HT1080 (cell line): ENCODE measurements at places on chromosomes 4 and X.

DNA sequence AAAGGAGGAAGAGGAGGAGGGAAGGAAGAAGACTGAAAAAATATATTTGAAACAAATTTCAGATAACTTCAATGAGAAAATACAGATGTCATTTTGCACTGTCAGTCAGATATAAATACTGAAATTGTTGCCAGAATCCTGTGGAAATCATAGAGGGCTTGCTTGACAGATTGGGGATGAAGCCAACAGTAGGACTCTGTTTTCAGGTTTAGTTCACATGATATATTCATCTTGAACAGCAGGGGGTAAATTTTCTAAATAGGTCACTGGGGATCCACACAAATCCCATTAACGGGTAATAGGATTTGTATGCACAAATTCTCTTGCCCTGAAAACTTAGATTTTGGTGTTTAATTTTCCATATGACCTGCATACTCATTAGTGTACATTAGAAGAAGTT, 103.3 kb upstream of the PCDH18 start:
- no peak for DNase-seq

DNA sequence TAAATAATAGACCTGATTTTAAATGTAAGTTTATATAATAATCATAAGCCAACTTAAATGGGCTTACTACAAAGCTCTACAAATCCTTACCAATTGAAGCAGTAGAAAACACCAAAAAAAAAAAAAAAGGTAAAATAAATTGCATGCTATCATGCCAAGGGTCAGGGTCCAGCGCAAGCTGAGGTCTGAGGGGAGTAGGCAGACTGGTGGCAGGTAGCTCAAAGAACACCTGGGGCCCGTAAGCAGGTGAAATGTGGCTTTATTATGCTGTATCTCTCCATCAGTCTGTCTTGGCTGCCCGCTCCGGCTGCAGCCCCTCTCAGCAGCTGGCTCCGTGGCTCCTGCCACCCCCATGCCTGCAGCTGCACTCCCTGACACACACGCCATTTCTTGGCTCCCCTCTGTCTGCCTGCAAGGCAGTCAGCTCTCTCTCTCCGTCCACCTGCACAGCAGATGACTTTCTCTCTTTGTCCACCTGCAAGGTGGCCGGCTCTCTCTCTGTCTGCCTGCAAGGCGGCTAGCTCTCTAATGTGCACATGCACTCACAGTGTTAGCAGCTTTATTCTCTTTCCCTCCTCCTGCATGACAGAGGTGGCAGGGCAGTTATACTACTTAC, 209.4 kb upstream of the UGT8 start:
- no peak for DNase-seq

DNA sequence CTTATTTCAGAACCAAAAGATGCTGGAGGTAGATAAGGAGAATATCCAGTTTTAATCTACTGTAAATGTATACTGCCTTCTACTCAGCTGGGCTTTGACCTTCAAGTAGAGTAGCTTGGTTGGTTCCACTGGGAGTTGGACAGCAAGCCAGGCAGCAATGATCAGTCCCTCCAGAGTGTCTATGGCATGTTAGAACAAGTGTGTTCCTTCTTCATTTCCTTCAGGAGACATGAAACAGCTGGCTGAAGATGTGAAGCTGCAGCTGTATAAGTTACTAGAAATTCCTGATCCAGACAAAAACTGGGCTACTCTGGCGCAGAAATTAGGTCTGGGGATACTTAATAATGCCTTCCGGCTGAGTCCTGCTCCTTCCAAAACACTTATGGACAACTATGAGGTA, 111.1 kb downstream of the NFKB1 start:
- no peak for DNase-seq

GRCh38 chrX:134981910-134982309, 8.9 kb upstream of the SMIM10 start:
- DNase-seq: no peak

DNA sequence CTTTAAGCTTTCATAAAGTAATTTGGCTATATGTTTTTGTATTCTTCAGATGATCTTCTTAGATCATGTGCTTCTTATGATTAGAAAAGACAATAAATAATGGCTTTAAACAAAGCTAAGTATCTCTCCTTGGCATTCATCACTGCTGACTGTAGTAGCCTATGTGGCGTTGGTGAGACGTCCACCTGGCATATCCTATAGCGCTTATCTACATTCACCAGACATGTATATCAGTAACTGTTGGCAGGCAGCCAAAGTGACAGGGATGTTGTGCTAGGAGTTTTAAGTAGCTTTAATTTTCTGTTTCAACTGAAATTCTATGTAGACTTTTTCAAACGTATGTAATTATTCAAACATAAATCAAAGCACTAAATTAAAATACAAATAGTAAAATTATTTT, 276.4 kb downstream of the IL15 start:
- DNase-seq: no peak

DNA sequence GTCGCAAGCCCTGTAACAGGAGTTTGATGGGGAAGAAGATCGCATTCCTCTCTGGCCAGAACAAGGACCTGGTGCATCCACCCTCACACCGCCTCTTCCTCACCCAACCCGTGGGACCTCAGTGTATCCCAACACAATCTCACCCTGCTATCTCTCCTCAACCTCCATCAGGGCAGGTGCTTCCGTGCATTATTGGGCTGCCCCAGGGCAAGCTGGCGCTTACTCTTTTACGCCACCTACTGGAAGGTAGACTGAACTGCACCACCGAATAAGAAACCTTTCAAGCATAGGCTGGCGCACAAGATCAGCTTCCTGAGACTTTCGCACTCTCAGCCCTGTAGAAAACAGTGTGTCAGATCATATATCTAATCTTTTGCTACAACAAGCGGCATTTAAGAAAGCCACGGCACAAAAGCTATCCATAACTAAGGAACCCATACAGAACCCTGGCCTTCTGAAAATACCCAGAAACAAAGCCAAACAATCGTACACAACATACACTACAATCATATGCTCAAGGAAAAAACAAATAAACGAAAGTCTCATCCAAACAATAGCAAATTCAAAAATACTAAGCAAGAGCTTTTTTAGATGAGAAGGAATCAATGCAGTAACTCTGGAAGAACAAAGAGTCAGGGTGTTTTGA, 209.3 kb downstream of the UGT8 start:
- DNase-seq: peak; percentile 13

GRCh38 chr4:113316879-113317278, 267.4 kb downstream of the ANK2 start:
- no peak for DNase-seq

- no peak for DNase-seq
These were observed 30.7 kb downstream of the HS3ST1 start for GRCh38 chr4:11397819-11398610.

- peak; percentile 18 for DNase-seq
These were observed 708 bp downstream of the ARAP2 start for GRCh38 chr4:36243355-36244256.

- DNase-seq: peak; percentile 42
These were observed 31.8 kb upstream of the IQSEC2 start for GRCh38 chrX:53312946-53313727.

- no peak for DNase-seq
These were observed 731.9 kb upstream of the PCDH10 start for GRCh38 chr4:132417220-132417619.

- DNase-seq: no peak
These were observed 179.1 kb downstream of the GC start for GRCh38 chr4:71604785-71605184.

DNA sequence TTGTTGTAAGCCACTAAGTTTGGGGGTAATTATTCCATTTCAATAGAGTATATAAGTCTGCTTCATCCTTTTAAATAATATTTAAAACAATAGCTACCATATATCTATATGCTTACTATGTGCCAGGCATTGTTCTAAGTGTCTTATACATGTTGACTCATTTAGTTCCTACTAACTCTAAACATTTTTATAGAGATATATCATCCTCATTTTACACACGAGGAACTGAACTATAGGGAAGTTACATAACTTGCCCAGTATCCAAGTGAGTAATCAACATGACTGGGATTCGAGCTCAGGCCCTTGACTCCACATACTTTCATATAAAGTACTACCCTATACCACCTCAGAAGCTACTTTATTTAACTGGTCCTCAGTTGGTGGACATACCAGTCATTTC, 175.3 kb upstream of the RAI2 start:
- DNase-seq: no peak

DNA sequence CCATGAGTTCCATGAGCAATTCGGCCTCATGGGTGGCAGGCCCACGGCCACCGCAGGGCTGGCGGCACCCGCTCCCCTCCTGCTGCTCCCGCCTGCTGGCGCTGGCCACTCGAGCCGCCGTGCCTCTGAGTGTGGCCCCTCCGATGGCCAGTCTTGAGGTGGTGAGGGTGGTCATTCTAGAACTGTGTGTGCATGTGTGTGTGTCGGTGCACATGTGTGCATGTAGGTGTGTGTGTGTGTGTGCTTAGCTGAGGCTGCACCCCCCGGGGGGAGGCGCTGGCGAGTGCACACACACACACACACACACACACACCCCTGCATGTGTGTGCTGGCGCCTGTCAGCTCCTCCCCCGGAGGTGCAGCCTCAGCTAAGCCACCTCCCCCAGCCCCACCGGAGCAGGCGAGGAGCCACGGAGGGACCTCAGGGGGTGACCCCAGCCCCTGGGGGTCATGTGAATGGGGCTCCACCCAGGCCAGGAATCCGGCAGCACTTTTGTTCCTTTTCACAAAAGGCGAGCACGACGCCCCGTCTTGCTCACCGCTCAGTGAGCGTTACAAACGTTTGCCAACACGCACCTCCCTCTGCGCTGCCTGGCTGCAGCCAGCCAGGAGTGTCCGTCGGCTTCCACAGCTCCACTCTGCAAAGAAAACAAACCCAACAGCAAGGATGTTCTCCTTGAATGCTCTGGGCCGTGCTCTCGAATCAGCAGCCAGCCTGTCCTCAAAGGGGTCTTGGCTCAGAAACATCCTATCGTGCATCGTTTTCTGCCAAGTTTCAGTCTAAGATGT, 29.9 kb downstream of the FGFRL1 start:
- no peak for DNase-seq

DNA sequence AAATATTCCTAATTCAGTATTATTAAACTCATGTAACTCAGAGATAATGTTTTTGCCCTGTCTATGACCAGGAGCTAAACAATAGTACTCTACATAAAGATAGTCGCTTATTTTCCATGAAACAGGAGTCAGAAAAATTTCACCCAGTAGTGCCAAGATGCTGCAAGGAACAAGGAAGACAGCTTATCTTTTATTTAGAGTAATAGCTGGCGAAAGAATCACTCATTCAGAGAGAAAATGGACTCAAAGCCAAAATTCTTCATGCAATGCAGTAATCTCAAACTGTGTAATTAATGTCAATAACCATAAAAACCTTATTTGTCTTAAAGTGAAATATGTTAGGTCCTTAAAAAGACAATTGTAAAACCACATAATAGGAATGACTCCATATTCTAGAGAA, 477.8 kb downstream of the ANKRD50 start:
- no peak for DNase-seq

- DNase-seq: no peak
These were observed 6.7 kb upstream of the MSX1 start for GRCh38 chr4:4852591-4853362.

GRCh38 chrX:19887911-19888879, 795 bp upstream of the SH3KBP1 start:
- peak; percentile 73 for DNase-seq

DNA sequence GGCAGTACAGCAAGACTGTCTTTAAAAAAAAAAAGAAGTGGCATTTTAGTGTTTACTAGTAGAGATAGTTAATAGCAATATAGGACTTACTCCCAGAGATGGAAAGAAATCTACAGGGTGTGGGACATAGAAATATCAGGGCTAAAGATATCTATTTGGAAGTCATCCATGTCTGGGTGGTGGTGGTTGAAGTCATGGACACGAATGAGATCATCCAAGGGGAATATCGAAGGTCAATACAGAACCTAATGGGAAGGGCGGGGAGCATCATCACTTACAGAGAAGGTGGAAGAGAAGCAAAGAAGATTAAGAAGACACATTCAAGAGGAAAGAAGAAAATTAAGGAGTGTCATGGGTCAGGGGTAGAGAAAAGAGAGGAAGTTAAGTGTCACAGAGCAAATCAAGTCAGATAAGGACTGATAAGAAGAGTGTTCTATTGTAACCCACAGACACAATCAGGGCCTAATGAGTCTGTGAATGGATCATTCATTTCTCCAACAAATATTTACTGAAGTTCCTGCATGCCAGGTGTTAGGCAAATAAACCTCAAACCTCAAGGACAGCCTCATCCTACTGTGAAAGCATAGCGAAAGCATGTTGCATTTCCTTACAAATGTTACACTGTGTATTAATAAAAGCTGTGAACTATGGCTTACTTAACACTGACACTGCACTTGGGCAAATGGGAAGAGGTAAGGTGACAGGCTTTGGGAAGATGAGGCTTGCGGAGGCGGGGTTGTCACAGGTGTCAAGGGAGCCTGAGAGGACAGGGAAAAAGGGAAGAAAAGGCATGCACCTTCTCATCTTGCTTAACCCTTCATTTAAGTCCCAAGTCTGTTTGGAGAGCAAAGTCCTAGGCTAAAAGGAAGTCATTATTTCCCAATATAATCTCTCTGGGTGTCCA, 65.3 kb downstream of the ELOVL6 start:
- DNase-seq: no peak

DNA sequence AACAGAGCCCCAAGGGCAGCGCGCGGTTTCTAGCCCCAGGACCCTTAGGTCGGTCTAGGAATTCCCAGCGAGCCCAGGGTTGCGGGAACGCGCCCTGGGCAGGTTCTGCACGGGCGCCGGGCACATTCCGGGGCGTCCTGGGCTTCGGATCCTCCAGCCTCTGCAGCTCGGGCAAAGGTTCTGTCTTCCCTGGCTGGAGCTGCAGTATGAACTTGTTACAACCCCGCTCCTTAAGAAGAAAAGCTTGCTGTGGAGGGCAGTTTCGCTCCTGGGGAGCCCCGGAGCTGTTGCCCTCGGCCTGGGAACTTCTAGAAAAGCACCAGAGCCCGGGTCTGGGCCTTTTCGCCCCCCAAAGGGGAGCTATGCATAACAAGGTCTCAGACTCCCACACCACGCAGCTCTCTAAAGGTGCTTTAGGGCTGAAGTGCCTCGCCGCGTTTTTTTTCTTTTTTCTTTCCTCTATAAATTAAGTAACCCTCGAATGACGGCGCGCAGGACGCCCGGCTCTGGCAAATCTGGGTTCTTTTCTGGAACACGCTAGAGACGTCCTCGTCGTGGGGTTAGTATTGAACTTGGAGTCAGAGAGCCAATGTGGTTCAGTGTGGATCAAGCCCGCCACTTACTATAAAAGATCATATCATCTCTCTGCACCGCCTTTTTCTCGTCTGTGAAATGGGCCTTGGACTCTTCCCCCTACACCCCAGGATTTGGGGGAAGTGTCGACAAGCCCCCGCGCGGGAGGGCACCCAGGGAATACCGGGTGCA, 5.7 kb downstream of the MSX1 start:
- no peak for DNase-seq
